ENCODE measurements at places on chromosomes 5 and 9.

DNA sequence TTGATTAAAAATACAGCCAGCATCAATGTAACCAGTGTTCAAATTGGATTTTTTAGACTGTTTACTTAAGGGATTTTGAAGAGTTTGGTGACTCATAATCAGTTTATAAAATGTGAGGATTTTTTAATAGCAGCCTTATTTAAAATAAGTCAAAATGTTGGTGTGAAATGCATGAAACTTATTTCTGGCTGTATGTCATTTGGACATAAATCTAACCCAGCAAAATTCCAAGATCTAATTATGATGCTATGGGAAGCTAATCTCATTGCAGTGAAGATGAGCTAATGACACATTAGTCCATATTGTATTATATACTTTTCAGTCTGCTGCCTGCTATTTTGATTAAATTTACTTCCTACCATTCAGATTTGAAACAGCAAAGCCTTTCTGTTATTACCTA is 140.3 kb downstream of the AOPEP start:
- DNase-seq: no peak

DNA sequence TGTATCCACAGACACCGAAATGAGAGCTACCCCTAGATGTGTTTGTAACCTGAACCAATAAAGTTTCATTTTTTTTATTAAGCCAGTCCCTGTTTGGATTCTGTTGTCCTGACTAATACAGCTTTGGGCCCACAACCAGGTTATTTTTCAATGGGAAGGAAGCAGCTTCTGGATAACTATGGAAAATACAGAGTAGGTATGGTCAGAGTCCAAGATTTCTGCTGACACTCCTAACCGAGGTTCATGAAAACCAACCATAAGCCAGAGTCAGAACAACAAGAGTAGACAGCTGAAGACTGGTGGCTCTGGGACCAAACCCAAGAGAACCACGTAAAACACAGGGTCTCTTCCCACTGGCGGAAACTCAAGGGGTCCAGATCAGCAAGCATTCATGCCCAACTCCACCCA is 10.8 kb downstream of the KLF9 start:
- no peak for DNase-seq

- DNase-seq: no peak
These were observed 92.6 kb downstream of the CHSY3 start for GRCh38 chr5:129996896-129997295.

DNA sequence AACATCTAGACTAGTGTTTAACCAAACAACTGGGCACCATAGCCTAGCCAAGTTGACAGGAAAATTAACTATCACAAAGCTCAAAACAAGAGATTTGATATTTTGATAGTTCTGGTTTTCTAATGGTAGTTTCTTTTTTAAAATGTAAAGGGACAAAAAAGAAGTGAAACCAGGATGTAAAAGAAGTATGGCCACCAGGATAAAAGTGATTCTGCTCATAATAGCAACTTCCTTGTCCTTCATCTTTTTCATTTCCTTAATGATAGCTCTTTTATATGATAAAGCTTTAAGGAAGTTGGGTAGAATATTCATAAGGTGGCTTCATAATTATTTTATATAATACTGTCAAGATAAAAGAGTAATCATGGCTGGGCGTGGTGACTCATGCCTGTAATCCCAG is 139.1 kb downstream of the BASP1 start:
- no peak for DNase-seq

GRCh38 chr9:5422276-5422675 is 15.4 kb downstream of the PLGRKT start:
- no peak for DNase-seq

DNA sequence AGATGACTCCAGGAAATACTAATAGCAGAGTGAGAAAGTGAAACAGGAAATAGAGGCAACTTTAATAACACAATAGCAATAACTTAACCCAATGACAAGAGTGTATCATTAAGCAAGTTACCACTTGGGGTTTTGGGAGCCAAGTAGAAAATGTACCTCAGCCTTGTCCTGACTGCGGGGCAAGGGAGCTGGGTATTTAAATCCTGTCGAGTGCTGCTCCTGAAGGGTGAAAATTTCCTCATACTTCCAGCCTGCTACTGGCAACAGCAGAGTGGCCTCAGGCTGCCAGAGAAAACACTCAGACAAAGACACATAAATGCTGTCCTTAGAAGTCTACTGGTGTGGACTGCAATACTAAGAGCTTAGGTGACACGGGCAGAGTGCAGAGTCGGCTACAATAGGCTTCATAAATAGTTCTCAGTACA is 112.5 kb upstream of the EMB start:
- no peak for DNase-seq

GRCh38 chr5:131264451-131265099 is 722 bp downstream of the CDC42SE2 start:
- DNase-seq: no peak

DNA sequence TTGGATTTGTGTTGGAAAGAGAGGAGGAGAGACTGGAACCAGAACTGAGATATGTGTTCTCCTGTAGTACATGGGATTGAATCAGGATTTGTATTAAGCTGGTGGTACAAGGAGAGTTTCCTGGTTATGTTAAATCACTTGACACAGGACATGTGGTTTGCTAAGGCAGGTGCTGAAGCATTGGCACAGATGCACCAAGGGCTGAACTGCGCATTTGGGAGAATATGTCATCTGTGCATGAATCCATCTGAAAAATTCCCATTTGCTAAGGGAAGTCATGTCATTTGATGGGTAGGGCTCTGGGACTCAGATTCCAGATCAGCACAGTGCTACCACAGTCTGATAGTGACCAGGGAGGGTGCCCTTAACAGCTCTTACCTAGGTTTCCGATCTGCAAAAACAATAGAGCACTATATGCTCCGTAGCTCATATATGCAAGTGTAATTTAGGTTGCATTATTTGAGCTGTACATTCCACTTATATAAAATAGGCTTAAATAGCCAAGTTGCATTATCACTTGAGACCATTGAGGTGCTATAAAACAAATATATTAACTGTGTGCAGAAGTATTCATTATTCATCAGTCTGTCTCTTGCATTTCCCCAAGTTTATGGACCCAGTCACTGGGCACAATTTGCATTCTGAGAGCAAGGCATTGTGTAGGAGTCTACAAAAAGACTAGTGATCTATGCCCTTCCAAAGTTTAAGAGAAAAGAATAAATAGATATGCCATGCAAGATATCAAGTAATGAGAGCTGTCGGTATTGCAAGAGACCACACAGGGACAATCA is 55.2 kb downstream of the ADAMTS16 start:
- DNase-seq: no peak

All from GM13976 (cell line).